T-helper 2 cell treated with Interferon-gamma antibody and Interleukin-4, amounts not matched to agents 5 μg/mL and 100 μg/mL, for 36 hours (primary cell): ENCODE measurements at places on chromosomes 1 and 21.

DNA sequence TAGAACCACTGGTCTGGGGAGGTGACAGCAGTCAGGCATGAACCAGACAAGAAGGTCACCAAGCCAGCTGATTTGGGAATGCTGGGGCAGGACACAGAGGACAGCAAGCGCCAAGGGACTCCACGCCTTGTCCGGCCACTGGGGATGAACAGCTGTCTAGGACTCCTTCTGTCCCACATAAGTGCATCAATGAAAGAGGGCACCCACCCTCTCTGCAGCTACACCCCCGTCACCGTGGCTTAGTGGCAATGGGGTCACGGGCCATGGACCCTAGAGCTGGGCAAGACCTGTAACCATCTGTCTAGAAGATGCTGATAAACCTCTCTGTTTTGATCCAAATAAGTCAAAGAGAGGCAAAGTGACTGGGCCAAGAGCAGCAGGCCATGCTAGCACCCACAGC is 16.8 kb downstream of the UBE2G2 start:
- DNase-seq, result no peak

GRCh38 chr1:110524311-110525248 is 5.6 kb upstream of the KCNA10 start:
- DNase-seq, result peak; percentile 25

DNA sequence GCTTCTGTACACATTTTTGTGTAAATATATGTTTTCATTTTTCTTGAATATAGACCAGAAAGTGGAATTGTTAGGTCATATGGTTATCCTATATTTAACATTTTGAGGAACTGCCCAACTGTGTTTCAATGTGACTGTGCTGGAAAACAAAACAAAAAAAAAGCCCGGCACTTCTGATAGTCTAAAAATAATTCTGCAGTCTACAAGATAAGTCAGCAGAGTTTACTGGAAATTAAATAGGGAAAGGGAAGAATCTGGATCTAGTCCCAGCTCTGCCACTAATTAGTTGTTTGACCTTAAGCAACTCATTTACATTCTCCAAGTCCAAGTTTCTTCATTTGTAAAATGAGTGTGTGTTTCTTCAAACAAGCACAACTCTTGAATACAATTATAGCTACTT is 869.1 kb upstream of the B3GALT2 start:
- DNase-seq, result no peak

DNA sequence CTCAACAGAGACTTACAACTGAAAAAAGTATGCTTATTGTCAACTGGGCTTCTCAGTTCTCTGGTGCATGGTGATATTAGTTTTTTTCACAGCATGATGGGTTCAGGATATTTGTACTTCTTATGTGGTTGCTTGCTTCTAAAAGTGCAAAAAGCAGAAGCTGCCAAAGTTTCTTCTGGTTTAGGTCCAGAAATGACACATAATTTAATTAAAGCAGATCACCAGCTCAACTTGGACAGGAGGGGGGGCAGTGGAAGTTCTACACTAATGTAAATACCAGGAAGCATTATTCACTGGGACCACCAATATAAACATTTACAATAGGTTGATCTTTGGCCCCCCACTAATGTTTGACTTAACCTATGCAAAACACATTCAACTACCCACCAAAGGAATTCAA is 354.8 kb upstream of the BRINP3 start:
- no peak for DNase-seq

DNA sequence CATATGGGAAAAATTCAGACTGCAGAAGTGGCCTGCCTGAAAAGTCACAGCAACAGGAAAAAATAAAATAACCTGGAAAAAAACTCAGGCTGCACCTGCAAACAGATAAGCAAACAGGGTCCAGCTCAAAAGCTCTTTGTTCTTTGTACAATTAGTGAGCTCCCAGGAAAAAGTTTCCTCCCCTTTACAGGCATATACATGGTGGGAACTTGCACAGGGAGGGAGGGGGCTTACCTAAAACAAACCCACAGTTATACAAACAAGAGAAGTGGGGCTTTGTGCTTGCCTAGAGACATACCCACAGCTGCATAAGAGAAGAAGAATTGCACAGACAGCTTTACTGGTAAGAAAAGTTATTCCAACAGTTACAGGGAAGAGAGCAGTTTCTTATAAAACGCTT is 31.7 kb upstream of the COG2 start:
- DNase-seq, result no peak

GRCh38 chr1:183568176-183569021 is 21.9 kb downstream of the NCF2 start:
- no peak for DNase-seq

DNA sequence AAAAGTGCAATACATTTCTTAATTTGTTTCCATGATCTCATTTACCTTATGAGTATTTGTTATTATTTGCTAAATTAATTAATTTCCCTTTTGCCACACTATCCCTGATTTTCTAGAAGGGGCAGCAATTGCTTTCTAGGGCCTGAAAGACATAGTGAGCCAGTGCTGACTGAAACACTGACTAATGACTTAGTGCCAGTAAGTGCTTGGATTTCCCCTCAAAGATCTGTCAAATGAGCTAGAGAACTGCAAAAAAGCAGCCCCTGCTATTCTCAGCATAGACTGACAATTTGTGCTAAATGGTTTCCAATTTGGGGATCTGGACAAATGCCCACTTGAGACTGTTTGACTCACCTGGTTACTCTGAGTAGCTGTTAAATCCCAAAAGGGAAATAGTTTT is 35.6 kb upstream of the USH2A start:
- no peak for DNase-seq

DNA sequence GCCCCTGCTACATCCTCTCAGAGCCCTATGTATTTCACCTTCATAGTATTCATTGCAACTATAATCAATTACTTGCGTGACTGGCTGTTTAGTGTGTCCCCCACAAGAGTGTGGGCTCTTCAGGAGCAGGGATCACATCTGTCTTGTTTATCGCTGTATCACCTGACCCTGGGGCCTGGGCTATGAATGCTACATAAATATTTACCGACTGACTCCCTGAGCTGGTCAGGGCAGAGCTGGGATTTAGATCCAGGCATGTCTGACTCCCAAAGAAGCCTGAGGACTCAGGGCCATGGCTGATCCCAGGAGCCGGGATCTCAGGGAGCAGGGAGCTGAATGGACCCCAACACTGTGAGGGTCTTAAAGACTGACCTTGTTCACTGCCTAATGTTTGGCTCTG is 49.7 kb downstream of the AHDC1 start:
- DNase-seq, result no peak

DNA sequence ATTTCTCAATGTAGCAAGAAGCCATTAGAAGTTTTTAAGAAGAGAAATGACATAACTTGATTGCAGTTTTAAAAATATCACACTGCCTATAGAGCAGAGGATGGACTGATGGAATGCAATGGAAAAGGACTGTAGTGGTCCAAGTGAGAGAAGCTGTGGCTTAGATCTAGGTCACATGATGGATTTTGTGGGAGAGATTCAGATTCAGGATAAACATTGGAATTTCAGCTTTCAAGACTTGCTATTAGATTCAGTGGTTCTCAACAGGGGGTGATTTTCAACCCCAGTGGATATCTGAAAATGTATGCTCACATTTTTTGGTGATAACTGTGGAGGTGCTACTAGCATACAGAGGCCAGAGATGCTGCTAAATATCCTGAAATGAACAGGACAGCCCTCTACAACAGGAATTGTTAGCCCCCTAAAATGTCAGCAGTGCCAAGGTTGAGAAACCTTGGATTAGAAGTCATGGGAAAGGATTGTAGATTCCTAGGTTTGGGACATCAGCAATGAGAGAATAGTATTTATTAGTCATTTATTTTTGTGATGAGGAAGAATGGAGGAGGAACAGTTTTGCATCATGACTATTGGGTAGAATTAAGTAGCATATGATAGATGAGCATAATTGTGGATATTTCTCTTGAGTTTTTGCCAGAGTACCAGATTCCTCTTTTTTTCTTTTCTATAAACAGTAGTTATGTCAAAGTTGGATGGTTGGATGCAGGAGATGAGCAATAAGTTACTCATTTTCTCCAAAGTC is 30.1 kb upstream of the KCNK2 start:
- DNase-seq, result no peak
